NCI-H510A (cell line): ENCODE measurements at places on chromosomes 1 and 21.

DNA sequence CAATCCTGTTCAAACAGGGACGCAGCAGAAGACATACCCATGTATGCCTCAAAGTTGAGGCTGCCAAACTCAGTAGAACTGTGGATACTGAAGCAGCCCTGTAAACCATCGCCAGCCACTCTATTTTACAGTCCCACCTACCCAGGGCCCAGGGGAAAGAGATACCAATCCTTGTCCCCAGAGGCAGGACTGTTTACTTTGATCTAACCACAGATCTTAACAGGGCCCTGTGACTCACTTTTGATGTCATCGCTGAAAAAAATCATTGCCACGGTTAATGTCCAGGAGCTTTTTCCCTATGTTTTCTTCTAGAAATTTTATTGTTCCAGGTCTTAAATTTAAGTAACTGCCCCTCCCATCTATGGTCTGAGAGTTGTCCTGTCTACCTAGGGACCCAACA, 538.4 kb upstream of the NCAM2 start:
- DNase-seq: no peak

GRCh38 chr1:185739967-185740366, 5.8 kb downstream of the HMCN1 start:
- DNase-seq: no peak

- DNase-seq: no peak
Observed at GRCh38 chr1:42680921-42681683, 1.1 kb upstream of the YBX1 start.

- DNase-seq: no peak
Observed at GRCh38 chr1:92310185-92310597, 11.3 kb downstream of the RPAP2 start.

DNA sequence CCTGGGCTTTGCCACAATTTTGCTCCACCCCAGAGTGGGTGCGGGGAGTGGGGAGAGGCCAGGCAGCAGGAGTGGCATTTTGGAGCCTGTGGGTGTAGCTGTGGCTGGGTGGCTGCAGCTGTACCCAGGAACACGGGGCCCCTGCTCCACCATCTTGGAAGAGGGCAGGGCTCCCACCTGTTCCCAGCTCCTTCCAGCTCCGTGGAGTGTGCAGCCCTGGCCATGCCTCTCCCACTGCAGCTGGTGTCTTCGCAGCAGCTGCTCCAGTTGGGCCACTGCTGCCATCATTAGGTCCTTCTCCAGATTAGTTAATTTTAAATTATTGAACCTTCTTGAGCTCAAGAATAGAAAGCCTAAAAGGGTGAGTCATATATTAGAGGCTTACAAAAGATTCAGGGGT, 17.6 kb downstream of the FAM20B start:
- DNase-seq: no peak

GRCh38 chr1:243924188-243924587, 74.1 kb upstream of the AKT3 start:
- no peak for DNase-seq

- DNase-seq: no peak
Observed at GRCh38 chr1:54094001-54094729, 40.8 kb downstream of the TCEANC2 start.

DNA sequence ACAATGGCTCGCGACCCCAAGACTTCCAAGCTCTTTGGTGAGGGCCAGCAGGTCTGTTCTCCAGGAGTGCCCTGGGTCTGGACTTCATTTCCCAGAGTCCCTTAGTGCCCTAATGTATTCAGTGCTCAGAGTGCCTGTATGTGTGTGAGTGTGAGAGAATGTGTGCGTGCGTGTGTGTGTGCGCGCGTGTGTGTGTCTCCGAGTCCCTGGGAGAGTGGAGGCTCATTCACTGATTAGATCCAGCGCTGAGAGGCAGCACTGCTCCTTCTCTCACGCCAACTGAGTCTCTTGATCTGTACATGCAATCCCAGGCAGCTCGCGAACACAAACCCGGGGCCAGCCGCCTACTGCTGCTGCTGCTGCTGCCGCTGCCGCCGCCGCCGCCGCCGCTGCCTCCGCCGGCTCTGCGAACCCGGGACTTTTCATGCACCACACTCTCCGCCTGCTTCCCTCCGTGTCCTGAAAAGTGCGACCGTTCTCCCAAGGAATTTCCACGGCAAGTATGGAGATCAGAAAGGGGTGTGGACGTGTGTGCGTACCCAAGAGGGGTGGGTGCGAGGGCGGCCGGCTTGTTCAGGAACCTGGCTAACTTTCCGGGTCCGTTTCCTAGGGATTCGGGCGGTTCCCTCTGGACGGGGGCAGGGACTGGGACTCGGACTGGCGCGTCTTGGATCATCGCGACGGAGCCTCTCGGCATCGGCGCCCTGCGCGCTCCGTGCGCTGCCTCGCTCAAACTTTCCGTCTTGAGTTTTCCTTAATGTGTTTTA, at the start of gene RNF220:
TSS of gene RNF220 (plus strand) at position 225 of the 767 bp plus-strand sequence.
- peak; percentile 95 for DNase-seq

GRCh38 chr21:43338951-43339350, 88.0 kb downstream of the SIK1 start:
- no peak for DNase-seq

GRCh38 chr21:44919111-44919912, 1.4 kb downstream of the ITGB2 start:
- DNase-seq: no peak

GRCh38 chr1:8314346-8315280, 3.3 kb upstream of the SLC45A1 start:
- DNase-seq: peak; percentile 94

DNA sequence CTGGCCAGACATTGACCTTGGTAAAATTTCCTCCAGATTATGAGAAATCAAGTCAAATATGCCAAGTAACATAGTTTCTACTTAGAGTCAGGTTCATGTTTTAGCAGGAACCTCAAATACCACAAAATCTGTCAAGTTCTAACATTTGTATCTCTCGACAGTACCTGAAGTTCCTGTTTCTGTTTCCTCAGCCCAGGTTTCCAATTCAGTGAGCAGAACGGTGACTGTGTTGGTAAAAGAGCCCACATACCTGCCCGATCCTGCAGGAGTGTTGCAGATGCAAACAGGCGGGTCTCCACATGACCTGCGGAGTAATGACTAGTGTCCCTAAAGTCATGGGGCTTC, 57.9 kb upstream of the LGALS8 start:
- DNase-seq: no peak

DNA sequence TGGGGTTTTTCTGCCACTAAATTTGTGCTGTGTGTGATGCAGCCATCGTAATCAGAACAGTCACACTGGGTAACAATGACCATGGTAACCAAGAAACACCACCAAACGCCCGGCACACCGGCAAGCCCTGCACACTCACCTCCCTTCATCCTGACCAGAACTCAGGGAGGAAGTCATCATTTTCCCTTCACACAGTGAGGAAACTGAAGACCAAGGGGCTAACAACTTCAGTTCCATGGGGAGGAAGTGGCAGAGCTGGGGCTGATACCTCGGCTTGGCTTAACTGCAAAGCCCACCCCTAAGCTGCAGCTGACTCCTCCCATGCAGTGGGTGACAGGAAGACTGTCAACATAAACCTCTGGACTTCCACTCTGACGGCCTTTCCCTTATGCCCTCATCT, 69.3 kb upstream of the BCAR3 start:
- DNase-seq: no peak

DNA sequence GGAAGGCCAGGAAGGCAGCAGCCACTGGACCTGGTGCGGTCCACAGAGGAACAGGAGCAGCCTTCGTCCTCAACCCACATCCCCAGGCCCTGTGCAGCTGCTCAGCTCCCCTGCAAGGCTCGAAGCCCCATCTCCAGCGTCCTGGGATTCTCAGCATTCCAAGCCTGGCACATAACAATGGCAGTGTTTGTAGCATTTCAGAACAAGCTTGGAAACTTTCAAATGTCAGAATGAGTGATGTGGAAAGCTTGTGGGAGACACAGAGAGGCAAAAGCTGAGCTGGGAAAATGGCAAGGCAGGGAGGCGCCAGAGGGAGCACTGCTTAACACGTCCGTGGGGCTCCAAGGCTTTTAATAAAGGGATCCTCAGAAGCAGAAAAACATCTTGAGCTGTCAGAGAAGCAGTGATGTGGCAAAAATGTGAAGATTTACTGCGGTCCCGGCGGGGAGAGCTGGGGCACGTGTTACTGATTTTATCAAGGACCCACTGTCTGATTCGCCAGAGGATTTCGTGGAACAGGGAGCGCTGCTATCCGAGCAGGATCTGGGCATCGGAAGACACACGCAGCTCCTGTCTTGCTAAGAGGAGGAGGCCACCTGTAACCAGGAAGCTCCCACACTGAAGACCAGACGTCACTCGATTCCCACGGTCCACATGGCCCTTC, 38.1 kb downstream of the TOMM20 start:
- no peak for DNase-seq
